ENCODE measurements at places on chromosomes 2 and 18.
A peak's percentile ranks its signal among the peaks of the same experiment; 100 is the strongest.

DNA sequence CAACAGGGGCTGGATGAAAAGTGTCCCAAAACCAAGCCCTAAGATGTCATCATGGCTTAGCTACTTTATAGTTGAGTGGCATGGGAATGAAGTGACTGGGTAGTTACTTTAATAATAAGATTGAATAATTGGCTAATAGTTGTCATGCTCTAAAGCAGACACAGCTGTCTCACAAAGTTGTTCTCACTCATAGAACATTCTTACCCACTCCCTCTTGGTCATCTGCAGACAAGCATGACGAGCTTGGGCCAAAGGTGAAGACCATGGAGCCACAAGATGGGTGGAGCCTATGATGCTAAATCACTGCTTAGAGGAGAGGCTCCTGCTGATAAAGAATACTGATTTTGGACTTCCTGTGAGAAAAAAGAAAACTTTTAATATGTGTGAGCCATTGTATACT lies 62.4 kb upstream of the MMADHC start:
- peak; percentile 29 for DNase-seq

DNA sequence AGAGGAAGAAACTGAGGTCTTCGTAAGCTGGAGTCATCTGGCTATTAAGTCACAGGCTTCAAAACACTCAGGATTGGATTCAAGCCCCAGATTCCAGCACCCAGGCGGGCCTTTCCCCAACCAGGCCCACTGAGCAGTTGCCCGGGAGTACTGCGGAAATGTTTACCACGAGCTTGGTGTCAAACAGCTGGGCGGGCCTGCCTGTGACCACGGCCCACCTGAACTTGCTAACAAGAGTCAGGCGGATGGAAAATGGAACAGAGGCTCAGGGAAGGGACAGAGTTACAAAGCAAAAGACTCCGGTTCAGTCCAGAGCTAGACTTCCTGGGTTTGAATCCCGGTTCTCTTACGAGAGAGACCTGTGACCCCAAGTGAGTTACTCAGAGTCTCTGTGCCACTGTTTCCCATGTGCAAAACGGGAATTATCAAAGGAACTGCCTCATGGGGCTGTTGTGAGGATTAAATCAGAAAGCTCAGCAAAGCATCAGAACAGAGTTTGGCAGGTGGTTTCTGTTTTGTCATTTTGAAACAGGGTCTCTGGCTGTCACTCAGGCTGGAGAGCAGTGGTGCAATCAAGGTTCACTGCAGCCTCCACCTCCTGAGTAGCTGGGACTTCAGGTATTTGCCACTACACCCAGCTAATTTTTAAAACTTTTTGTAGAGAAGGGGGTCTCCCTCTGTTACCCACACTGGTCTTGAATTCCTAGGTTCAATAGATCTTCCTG lies 49.0 kb upstream of the TFCP2L1 start:
- no peak for DNase-seq

GRCh38 chr18:9862686-9863085 lies 23.1 kb upstream of the TXNDC2 start:
- no peak for DNase-seq

DNA sequence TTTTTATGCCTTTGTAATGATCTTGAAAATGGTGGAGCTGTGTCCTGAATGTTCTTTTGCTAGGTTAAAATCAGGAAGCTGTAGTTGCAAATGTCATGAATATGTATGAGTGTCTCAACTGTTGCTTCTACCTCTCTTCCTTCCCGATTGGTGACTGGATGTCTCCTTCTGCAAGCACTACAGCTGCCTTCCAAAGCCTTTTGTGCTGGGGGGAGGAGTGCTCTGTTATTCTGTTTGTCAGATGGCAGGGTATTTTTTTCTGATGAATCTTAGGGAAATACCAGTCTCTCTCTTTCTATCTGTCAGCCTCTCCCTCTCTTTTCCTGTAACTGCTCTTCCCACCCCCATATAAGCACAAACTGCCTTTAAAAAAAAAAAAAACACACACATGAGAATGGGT lies 1396.3 kb upstream of the CELF4 start:
- no peak for DNase-seq

DNA sequence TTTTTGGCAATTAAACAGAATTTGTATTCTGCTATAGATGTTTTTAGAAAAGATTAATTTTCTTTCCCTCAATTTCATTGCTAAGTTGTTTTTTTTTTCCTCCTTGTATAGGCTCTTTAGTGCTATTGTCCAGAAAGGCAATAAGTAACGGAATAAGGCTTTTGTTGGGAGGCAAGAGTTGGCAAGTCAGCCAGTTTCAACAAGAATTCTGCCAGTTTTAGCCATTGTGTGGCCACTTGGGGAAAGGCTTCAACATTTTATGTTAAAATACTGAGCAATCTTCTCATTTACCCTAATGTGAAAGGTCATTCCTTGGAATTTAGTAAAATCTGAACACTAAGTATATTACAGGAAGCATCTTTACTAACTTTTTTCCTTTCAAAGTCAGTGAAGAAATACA lies 9.6 kb downstream of the CALCRL start:
- DNase-seq: no peak

GRCh38 chr18:44758861-44759631 lies 78.4 kb downstream of the SETBP1 start:
- DNase-seq: no peak

- no peak for DNase-seq
These were observed 12.9 kb downstream of the CD226 start for GRCh38 chr18:69934601-69935265.

- no peak for DNase-seq
These were observed 16.9 kb upstream of the MREG start for GRCh38 chr2:216030216-216030615.

DNA sequence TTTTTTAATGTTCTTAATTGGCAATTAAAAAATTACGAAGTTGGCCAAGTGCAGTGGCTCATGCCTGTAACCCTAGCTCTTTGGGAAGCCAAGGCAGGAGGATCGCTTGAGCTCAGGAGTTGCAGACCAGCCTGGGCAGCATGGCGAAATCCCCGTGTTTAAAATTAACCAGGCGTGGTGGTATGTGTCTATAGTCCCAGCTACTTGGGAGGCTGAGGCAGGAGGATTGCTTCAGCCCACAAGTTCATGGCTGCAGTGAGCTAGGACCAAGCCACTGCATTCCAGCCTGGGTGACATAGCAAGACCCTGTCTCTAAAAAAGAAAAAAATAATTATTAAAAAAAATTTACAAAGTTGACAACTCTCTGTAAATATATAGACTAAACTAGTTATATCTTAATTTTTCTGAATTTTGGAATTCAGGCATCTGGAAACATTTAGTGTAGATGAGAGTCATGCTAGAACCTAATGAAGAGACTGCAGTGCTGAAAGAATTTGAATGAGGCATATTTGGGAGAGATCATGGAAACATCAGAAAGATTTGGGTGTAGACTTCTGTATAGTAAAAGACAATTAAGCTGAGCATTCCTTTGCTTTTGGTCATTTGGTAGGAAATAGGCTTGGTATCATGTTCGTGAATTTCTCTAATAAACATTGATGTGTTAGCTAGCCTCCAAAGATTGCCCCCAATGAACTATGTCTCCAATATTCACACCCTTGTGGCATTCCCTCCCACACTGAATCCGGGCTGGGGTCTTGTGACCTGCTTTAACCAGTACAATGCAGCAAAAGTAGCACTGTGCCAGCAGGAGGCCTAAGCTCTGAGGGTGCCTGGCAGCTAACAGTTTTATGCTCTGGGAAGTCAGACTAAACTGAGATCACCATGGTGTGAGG lies 4.2 kb upstream of the ROCK1 start:
- peak; percentile 94 for DNase-seq

DNA sequence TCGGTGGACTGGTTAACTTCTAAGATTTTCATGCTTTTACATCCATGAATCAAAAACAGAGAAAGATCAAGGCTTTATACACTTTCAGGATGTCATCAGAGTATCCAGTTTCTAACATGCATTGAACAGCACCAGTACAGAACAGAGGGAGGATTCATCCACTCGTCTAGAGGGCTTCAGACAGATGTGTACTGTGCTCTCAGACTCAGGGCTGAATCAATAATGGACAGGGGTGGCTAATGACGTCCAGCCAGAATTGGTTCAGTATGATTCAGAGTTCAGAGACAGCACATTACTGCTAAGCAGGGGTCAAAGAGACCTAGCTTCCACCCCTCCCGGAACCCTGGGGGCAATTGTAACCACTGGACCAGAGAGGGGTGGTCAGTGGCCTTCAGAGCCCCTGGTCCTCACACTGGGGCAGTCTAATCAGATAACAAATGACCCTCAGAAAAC lies 37.3 kb downstream of the RNU4ATAC start:
- DNase-seq: peak; percentile 47

- DNase-seq: no peak
These were observed 199.5 kb downstream of the OSR1 start for GRCh38 chr2:19158896-19159295.

- peak; percentile 89 for DNase-seq
These were observed 79.4 kb upstream of the ZNF532 start for GRCh38 chr18:58785171-58785805.

DNA sequence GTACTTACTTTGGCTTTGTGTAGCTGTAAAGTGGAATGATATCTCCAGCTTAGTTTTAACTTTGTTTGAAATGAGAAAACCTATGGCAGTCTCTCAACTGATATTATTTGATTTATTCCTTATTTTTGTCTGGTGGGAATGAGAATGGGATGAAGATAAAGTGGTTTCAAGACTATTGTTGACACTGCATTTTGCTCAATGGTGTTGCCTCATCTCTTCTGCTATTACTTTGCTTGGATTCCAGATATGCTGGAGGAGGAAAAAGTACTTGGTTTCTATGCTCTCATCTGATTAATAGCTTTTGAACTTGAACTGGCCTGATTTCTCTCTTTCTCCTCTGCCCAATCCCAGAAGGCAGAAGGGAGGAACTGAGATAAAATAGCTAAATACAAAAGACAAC lies 198.2 kb downstream of the CTNNA2 start:
- DNase-seq: no peak

DNA sequence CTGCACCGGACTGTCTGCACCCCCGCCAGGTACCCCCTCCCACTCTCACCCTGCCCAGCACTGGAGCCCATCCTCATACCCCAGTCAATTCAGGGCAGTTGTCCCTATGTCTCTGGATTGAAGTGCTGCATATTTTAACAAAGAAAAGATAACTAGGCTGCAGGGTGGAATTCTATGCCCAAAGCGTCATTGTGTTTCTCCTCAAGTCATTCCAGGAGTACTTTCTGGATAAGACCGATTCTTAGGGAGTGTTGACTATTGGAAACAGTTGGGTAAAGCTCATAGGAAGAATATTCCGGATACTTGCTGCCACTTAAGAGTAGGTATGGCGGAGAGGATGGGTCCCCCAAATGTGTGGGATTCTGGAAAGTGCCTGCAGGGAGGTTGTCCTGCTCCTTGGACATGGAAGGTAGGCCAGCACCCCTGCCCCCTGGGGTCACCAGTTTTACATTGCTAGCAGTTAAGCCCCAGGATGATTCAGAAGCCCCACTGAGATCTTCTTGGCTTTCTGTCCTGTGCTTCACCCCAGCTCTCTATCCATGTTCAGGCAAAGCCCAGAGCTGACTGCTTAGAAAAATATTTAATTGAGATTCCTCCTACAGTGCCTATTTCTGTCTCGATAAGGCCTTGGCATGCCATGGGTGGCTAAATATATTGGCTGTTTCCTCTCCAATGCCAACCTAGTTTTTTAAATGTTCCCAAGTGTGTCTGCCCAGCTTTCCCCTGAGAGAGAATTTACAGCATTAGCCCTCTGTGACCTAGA lies 48.2 kb downstream of the RPL37A start:
- peak; percentile 82 for DNase-seq

GRCh38 chr2:16103614-16104314 lies 163.4 kb downstream of the MYCN start:
- no peak for DNase-seq

GRCh38 chr18:57802213-57803102 lies 657 bp downstream of the ATP8B1 start:
- no peak for DNase-seq

DNA sequence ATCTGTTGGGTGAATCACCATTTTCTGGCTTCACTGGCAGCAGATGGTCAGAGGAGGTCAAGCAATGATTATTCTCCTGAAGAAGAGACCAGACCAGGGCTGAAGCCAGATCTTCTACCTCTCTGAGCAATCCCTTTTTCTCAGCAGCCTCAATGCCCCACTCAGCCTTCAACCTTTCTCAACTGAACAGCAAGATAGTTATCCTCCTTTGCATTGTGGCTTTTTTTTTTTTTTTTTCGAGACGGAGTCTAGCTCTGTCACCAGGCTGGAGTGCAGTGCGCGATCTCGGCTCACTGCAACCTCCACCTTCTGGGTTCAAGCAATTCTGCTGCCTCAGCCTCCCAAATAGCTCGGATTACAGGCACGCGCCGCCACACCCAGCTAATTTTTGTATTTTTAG lies 50.5 kb downstream of the ZFP36L2 start:
- no peak for DNase-seq

- no peak for DNase-seq
These were observed 66.8 kb upstream of the FOSL2 start for GRCh38 chr2:28325567-28326468.

DNA sequence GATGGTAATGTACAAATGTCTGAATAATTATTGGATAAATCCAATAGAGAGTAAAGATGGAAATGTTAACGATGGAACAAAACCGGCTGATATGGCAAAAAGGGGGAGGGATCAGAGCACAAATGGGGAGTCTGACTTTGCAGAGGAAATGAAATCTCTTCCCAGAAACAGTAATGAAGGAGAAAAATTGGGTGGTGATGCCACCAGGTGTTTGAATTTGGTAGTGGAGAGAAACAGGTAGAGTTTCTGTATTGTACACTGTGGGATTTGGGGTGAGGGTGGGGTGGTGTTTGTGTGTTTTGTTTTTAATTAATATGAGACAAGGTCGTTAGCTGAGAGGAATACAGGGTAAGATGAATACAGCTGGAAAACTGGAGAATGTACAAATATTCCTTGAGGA lies 20.4 kb upstream of the XDH start:
- DNase-seq: peak; percentile 45

DNA sequence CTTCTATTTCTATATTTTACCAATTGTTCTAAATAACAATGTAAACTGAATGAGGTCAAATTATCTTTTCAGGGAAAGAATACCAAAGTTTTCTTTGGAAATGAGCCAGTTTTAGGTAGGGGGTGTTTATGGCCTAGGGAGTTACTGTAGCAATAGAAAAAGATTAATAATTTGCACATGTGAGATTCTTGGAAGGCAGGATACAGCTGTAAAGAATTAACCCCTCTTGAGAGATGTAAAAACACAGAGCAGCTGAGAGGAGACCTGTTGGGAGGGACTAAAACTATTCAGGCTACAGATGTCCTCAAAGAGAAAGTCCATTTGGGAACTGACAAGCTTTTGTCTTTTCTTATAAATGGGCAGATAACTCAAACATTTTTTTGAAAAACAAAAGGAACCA lies 182.2 kb downstream of the FIGN start:
- DNase-seq: no peak

- DNase-seq: no peak
These were observed 1067.4 kb downstream of the CNTNAP5 start for GRCh38 chr2:125092276-125093009.

DNA sequence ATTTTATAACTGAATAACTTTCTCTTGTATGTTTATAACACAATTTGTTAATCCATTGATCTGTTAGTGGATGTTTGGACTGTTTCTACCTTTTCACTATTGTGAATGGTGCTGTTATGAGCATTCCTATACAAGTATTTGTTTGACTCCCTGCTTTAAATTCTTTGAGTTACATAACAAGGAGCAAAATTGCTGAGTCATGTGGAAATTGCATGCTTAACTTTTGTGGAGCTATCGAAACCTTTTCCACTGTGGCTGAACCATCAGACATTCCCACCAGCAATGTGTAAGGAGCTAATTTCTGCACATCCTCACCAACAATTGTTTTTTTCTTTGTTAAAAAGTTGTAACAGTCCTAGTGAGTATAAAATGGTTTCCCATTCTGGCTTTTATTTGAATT lies 415.5 kb downstream of the CBLN2 start:
- DNase-seq: no peak

Measured in GM23248 (cell line).